COR-L47 (cell line): ENCODE measurements at places on chromosomes 3 and 15.

DNA sequence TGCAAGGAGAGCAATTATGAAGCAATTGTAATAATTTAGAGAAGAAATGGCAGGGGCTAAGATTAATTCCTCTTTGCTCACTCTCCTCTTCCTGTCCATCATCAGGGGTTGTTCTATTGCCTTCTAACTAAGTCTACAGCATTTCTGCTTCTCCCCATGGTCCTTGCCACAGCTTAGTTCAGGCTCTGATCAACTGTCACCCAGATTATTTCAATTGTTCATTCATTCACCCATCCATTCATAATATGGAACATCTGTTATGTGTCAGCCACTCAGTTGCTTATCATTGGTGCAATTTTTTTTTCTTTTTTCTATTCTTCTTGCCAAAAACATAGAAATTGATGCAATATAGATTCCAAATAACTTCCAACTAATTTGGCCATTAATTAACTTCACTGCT lies 93.2 kb downstream of the CD47 start:
- no peak for DNase-seq

GRCh38 chr3:175430983-175431773 lies 572.0 kb downstream of the NAALADL2 start:
- DNase-seq = no peak

DNA sequence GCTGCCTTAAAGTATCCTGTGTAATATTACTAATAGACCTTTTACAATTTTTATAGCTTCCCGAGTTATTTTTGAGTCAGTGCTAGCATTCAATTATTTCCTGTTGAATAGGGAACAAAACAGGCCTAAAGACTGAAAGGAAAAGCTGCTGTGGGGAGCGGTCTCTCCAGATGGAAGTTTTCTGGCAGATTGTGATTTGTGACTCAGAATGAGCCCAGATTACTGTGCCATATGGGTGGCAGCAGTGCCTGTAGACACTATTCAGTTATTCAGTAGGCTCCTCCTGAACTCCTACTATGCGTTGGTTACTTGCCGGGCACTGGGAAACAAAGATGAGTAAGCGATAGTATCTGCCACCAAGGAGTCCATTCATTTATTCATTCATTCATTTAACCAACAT lies 211.8 kb downstream of the CHST2 start:
- DNase-seq = no peak

- no peak for DNase-seq
These were observed 12.0 kb upstream of the SEMA4B start for GRCh38 chr15:90188914-90189748.

- peak; percentile 21 for DNase-seq
These were observed 377.1 kb upstream of the PROK2 start for GRCh38 chr3:72161881-72162595.

DNA sequence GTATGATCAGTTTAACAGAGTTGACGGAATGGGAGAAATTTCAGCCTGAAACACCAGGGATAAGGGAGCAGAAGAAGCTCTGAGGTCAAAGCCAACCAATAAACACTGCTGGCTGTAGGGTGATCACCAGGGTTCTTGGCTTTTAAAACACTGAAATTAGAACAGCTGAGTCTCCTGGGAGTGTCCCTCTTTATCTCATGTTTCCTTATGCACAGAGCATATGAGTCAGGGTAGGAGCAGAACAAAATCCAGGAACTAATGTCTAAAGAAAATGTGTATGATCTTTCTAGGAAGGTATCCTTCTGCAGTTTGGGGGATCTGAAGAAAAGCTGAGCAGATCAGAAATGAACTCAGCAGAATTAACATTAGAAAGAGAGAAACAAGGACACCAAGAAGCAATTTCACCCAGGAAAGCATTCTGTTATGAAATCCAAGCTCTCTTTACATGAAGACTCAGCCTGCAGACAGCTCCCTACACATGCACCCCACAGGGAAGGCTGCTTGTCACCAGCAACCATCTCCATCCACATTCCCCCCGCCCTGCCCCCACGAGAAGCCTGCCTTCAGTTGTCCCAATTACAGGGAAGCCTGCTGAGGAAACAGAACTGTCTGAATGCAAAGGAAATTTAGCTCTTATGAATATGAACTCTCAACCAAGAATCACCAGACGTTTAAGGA lies 469.7 kb downstream of the PDCD6IP start:
- no peak for DNase-seq

- DNase-seq = no peak
These were observed 272.1 kb downstream of the OXSM start for GRCh38 chr3:26061947-26062346.

DNA sequence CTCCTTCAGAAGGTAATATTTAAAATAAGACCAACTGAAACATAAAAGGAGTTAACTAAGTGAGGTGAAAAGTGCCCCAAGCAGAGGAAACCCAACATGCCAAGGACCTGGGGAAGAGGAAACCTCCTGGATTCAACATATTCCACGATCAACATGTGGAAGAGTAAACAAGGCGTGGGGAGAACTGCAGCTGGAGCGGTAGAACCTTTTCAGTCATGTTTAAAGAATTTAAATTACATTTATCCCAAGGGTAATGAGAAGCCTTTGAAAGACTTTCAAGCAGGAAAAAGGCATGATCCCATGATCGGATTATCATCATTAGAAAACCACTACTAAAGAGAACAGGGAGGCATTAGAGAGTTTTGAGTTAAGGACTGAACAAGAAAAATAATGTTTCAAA lies 330.7 kb downstream of the FHIT start:
- no peak for DNase-seq

GRCh38 chr3:183824761-183825455 lies 469 bp downstream of the MAP6D1 start:
- peak; percentile 54 for DNase-seq

GRCh38 chr15:26773917-26774316 lies 1.1 kb upstream of the GABRB3 start:
- no peak for DNase-seq

GRCh38 chr3:187211532-187212195 lies 14.4 kb downstream of the RTP1 start:
- no peak for DNase-seq

GRCh38 chr3:97972976-97973375 lies 745 bp upstream of the RIOX2 start:
- no peak for DNase-seq

GRCh38 chr3:44814751-44815150 lies 47.0 kb upstream of the TMEM42 start:
- DNase-seq = no peak

DNA sequence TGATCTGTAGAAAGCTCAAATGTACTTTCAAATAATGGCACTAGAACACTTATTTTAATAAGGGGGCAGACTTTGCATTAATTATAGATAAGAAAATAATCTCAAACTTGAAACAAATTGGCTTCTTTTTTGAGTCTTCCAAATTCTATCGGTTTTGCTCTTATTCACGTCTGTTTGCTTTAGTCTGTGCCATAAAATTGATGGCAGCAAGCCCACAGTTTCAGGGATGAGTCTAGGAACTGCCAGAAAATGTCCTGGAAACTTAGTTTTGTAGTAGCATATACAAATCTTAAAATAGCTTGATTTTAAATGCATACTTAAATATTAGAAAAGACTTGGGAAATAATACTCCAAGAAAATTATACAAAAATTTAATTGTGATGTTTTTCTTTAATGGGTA lies 39.7 kb downstream of the BCHE start:
- peak; percentile 9 for DNase-seq

DNA sequence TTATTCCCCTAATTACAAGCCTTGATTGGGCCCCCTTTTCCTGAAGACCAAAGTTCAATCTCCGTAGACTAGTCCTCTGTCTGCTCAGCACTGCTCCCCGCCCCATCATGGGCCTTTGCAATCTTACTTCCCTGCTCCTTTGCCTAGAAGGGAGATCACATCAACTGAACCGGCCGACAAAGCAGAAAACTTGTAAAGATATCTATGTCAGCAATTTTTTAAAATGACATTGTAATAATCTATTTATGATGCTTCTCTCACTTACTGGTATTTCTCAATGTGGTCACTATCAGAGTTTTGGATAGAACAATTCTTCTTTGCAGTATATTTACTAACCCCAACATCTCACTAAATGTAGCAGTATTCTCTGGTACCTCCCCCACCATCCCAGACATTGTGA lies 17.3 kb downstream of the ANAPC13 start:
- DNase-seq = no peak

DNA sequence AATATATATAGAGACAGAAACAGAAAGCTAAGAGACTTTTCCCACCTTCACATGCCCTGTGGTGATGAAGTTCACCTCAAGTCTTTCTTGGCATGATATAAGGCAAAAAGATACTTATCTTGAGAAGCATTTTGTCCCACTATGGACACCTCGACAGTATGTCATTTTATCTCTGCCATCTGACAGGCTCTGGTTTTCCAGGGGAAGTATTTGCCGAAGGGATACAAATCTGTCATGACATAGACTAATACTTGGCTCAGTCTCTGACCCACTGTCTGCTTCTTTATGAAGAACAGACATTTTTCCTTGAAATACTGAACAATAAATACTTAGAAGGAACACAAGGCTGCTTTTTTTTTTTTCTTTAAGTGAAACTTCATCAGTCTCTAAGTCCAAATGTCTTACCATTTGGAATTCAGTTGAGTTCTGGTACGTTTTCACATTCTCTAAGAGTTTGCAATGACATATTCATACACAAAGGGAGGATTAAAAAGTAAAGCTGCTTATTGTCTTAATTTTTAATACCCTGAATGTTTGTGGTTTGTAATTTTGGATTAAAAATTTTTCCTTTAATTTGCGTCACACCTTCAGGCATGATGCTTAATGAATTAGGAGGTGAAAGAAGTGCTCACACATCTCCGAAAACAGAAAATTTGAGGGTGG lies 87.8 kb upstream of the LMOD3 start:
- no peak for DNase-seq

DNA sequence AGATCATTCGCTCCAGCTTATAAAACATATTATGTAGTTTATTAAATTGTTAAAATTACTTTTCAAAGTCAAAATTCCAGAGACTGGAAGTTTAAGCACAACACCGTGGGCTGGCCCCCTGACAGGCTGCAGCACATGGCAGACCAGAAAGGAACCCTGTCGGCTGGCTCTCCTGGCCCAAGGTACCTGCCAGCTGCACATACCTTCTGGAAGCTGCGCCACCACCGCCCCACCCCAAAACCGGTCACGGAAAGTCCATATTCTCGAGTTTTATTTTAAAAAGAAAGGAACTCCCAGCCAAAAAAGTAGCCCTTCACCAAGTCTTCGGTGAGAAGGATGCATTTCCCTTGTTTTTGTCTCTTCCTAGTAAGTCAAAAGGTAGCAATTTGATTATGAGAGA lies 94.6 kb downstream of the FOXP1 start:
- DNase-seq = no peak

- no peak for DNase-seq
These were observed 55.6 kb downstream of the LYSMD4 start for GRCh38 chr15:99677540-99678134.

GRCh38 chr3:128498901-128499530 lies 6.0 kb upstream of the GATA2 start:
- peak; percentile 30 for DNase-seq
